ACHN (cell line): ENCODE measurements at places on chromosomes 1 and 21.
A peak's percentile ranks its signal among the peaks of the same experiment; 100 is the strongest.

GRCh38 chr1:1916851-1917251 is 1.8 kb downstream of the CALML6 start:
- no peak for DNase-seq

DNA sequence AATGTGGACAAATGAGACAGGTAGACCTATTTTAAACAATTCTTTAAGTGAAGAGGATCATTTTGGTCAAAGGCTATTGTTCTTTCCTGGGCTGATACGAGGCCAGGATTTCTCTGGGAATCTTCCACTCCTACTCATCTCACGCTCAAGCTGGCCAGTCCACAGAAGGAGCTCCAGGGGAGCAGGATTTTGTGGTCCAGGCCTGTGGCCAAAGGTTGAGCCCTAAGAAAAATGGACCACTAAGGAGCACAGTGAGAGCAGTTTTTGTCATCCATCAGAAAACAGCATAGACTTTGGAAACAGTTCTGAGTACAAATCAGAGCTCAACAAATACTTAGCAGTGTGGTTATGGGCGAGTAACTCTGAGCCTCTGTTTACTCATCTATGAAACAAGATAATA is 260.2 kb upstream of the RUNX1 start:
- DNase-seq, result no peak

- no peak for DNase-seq
These were observed 595 bp upstream of the ZNHIT6 start for GRCh38 chr1:85708829-85709227.

- no peak for DNase-seq
These were observed 29.6 kb downstream of the CLCA1 start for GRCh38 chr1:86498281-86498680.

- peak; percentile 64 for DNase-seq
These were observed 1.2 kb downstream of the PTPN14 start for GRCh38 chr1:214550013-214550856.

DNA sequence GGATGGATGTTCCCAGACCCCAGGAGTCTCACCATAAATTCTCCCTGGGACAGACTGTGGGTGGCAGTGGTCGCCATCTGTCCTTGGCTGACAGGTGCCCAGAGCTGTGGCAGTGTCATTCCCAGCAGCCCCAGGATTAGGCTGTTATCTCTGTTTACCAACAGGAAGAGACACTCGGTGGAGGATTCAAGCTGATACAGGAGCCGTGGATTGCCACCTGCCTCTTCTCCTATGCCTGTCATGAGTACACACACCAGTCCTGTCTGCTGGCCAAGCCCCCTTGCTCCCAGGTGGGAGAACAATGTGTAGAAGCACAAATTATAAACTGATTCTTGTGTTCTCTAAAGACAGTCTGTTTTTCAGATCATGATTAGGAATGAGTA is 152.6 kb downstream of the ETS2 start:
- DNase-seq, result no peak

- no peak for DNase-seq
These were observed 7.6 kb upstream of the INPP5B start for GRCh38 chr1:37954316-37954971.

DNA sequence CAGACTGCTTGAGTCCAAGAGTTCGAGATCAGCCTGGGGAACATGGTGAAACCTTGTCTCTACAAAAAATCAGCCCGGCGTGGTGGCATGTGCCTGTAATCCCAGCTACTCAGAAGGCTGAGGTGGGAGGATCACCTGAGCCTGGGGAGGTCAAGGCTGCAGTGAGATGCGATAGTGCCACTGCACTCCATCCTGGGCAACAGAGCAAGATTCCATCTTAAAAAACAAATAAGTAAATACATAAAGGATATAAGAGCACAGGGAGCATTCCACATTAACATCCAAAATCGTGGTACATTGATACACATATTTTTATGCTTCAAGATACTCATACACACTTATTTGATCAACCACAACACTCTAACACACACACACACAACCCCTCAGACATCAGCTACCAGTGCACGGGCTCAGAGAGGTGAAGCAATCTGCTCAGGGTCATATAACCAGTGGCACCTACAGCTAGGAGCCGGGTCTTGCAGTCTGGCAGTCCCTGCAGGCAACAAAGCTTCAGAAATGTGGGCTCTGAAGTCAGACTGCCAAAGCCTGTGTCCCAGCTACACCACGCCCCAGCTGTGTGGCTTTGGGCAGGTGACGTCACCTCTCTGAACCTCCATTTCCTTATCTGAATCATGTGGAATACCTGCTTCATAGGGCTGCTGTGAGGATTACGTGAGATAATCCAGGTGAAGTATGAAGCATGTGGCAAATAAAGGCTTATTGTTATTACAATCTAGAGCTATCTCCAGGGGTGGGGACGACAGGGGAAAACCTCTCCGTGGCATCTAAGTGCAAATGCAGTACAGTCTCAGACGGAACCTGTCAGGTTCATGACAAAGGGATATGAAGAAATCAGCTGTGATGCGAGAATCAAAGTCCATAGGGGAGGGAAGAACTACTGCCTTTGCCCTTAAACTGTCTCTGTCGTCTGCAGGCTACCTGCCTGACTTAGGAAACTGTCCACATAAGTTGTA is 4.8 kb upstream of the CRYBG2 start:
- DNase-seq, result no peak

DNA sequence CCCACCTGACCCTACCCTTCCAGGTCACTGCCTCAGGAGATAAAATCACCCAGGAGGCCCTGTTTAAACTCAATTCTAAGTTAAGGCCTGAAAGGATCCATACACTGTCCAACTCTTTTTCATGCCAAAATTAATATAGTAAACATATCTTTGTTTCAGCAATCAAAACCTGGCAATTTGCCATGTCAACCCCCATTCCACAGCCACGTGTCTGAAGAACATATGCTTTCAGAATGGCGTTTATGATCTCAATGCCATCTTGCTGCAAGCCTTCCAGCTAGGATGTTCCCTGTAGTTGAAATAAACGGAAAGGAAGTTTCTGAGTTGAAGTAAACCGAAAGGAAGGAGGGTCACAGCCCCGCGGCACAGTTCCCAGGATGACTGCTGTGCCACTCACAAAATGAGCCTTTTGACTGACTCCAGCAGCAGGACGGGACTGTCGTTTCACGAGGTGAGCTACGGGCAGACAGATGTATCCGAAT is 472.0 kb downstream of the SMYD3 start:
- DNase-seq, result no peak

- DNase-seq, result no peak
These were observed 2.2 kb upstream of the IL20 start for GRCh38 chr1:206863266-206863665.

GRCh38 chr1:244952940-244953339 is 88.6 kb upstream of the HNRNPU start:
- no peak for DNase-seq

GRCh38 chr1:241639623-241640148 is 483 bp downstream of the CHML start:
- peak; percentile 56 for DNase-seq

- DNase-seq, result no peak
These were observed 63.4 kb upstream of the GRIK3 start for GRCh38 chr1:37097731-37098130.
